H9 (cell line): ENCODE measurements at places on chromosomes 4 and X.

- no peak overlapping the region for H3K4me3 ChIP-seq
- H3K27me3 ChIP-seq = no peaks in the 10 kb centered on the region
- no peak overlapping the region for H3K27ac ChIP-seq
- H3K36me3 ChIP-seq = no peaks in the 10 kb centered on the region
- H3K4me1 ChIP-seq = no peaks in the 10 kb centered on the region
- no peak for DNase-seq
Measured at GRCh38 chr4:98775672-98776071, 117.3 kb upstream of the TSPAN5 start.

- H3K36me3 ChIP-seq = no peaks in the 10 kb centered on the region
- H3K27me3 ChIP-seq = no peaks in the 10 kb centered on the region
- no peak overlapping the region for H3K4me3 ChIP-seq
- H3K4me1 ChIP-seq = no peaks in the 10 kb centered on the region
Measured at GRCh38 chr4:36006226-36006625, 238.1 kb downstream of the ARAP2 start.

DNA sequence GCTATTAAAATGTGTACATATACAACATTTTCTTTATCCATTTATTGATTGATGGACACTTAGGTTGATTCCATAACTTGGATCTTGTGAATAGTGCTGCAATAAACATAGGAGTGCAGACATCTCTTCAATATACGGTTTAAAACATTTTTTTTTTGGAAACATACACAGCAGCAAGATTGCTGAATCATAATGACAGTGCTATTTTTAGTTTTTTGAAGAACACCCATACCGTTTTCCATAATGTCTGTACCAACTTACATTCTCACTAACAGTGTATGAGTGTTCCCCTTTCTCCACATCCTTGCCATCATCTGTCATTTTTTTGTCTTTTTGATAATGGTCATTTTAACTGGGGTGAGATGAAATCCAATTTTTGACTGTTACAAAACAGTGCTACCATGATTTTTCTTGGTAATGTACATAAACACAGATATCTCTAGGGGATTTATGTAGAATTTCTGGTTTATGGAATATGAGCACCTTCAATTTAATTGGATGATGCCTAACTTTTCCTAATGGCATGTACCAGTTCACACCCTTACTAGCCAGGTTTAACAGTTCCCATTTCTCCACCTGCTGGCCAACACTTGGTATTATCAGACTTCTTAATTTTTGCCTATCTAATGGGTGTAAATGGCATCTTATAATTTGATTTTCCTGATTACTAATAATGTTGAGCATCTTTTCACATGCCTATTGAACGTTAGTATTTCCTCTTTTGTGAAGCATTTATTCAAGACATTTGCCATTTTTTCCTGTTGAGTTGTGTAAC is 21.0 kb upstream of the TMSB15B start:
- no peak overlapping the region for H3K4me3 ChIP-seq
- no peaks in the 10 kb centered on the region for H3K36me3 ChIP-seq
- H3K27me3 ChIP-seq = no peaks in the 10 kb centered on the region
- no peak overlapping the region for H3K27ac ChIP-seq
- no peaks in the 10 kb centered on the region for H3K4me1 ChIP-seq
- DNase-seq = no peak

GRCh38 chrX:46461660-46462191 is 83.5 kb downstream of the ZNF674 start:
- no peaks in the 10 kb centered on the region; the same call in 1 of the 2 replicates for H3K4me1 ChIP-seq
- DNase-seq = no peak
- H3K36me3 ChIP-seq = peaks cover 44% of the 10 kb centered on the region
- no peak overlapping the region for H3K4me3 ChIP-seq
- H3K27ac ChIP-seq = no peak overlapping the region

DNA sequence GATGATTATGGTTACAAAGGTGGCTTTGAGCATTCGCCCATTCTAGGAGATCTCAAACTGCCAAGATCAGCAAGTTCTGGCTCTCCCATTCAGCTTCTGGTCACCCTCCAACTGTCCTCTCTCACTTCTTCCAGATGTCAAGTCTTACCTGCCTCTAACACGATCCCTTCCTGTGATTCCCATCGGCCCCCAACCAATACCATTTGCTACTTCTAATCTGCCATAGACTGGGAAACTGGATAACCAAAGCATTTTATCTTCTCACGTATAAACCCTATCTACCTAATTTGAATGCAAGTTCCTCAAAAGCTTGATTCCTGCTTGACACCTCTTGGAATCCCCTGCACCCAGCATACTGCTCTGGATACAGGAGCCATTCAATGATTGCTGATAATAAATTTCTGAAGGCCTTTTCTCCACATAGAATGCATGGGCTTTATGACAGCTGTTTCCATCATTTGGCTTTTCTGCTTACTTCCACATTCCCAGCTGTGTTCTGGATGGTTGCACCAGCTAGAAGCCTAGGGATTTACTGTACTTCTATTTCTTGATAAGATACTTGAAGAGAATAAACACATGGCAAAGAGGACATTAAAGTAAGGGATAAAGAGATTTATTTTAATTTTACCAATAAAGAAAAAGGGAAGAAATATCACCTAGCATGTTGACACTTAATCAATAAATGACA is 9.6 kb downstream of the GPC4 start:
- H3K27ac ChIP-seq = no peak overlapping the region
- no peaks in the 10 kb centered on the region for H3K27me3 ChIP-seq
- H3K4me3 ChIP-seq = no peak overlapping the region
- peaks cover 5% of the 10 kb centered on the region; the same call in 1 of the 2 replicates for H3K4me1 ChIP-seq
- no peak for DNase-seq
- H3K36me3 ChIP-seq = peaks cover 55% of the 10 kb centered on the region

GRCh38 chr4:128388352-128388630 is 100.7 kb upstream of the PGRMC2 start:
- no peak overlapping the region for H3K4me3 ChIP-seq
- H3K27ac ChIP-seq = no peak overlapping the region
- H3K36me3 ChIP-seq = no peaks in the 10 kb centered on the region
- peaks cover 6% of the 10 kb centered on the region for H3K4me1 ChIP-seq

DNA sequence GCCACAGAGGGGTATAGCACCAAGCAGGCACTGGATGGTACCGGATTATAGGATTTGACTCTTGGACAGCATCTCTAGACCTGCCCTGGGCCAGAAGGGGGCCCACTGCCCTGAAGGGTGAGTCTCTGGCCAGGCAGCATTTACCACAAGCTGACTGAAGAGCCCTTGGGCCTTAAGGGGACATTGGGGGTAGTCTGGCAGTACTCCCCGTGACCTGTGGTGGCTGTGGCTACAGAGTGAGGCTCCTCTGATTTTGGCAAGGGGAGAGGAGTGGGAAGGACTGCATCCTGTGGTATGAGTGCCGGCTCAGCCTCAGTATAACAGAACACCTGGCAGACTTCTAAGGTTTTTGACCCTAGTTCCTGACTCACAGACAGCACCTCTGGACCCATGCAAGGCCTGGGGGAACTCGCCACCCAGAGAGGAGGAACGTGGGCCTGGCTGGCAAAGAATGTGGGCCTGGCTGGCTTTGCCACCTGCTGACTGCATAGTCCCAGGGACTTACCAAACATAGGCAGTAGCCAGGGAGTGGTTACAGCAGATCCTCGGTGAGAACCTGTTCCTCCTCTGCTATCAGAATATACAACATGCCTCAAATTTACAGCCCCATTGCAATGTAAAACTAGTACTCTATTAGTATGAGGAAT is 48.1 kb downstream of the ABCB7 start:
- H3K4me1 ChIP-seq = no peaks in the 10 kb centered on the region
- no peak overlapping the region for H3K27ac ChIP-seq
- H3K4me3 ChIP-seq = no peak overlapping the region

GRCh38 chr4:1736812-1737211 is 15.5 kb downstream of the TACC3 start:
- no peaks in the 10 kb centered on the region for H3K4me1 ChIP-seq
- no peak overlapping the region for H3K4me3 ChIP-seq
- H3K27me3 ChIP-seq = no peaks in the 10 kb centered on the region
- no peak for DNase-seq
- H3K36me3 ChIP-seq = peaks cover 100% of the 10 kb centered on the region
- no peak overlapping the region for H3K27ac ChIP-seq

GRCh38 chrX:91137883-91138282 is 296.8 kb upstream of the PABPC5 start:
- H3K27me3 ChIP-seq = no peaks in the 10 kb centered on the region
- peaks cover 20% of the 10 kb centered on the region for H3K36me3 ChIP-seq
- H3K4me3 ChIP-seq = no peak overlapping the region
- H3K4me1 ChIP-seq = no peaks in the 10 kb centered on the region
- no peak overlapping the region for H3K27ac ChIP-seq

DNA sequence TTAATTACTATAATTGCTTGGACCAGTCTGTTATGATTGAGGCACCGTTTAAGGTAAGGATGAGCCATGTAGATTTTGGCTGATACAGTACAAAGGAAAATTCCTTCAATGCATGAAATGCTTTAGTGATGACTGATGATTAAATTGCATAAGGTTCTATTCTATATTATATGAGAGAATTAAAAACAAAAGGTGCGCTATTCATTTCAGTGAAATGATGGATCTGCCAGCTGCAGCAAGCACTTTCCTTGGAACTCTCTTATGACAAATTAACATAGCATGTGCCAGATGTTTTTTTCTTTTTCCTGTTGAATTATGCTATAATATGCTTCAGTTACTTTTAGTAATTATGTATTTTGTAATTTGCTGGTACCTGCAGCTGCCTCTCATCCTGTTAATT is 98.5 kb downstream of the JADE1 start:
- no peaks in the 10 kb centered on the region for H3K4me1 ChIP-seq
- no peaks in the 10 kb centered on the region for H3K27me3 ChIP-seq
- no peaks in the 10 kb centered on the region for H3K36me3 ChIP-seq
- no peak for DNase-seq

DNA sequence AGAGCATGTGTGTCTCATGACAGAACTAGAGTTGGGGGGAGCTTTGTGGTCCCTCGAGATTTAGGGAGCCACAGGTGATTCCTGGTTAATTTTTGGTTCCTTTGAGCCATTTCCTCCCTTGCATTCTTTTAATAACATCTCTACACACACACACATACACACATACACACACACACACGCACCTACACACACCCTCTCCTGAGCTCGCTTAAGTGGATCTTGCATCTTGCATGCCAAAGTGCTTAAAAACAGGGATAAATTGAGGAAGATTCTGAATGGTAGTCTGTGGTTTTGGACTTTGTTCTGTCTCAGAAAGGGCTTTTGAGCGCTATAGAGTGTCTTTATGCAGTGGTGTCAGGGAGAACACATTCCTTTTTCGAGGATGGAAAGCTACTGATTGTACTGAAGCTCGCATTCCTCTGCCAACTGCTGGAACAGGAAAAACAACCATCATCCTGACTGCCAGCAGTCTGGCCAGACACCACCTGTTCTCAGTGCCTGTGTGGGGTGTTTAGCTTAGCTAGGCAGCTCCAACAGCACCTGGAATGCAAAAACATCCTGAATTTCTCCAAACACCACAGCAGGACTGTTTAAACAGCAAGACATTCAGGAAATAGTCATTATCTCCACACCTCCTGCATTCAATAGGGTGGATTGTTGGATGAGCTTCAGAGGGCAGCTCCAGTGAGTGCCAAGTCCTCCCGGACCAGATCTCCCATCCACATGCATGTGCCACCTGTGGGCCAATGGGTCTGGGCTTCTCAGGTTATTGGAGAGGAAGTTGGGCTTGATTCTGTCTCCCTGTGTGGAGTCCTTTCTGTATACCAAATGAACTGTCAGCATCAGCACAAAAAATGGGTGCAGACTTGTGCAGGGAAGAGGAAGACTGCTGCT is 21.9 kb upstream of the IGFBP7 start:
- H3K4me3 ChIP-seq = no peak overlapping the region
- H3K4me1 ChIP-seq = peaks cover 7% of the 10 kb centered on the region; the same call in 1 of the 2 replicates
- H3K27me3 ChIP-seq = no peaks in the 10 kb centered on the region
- H3K36me3 ChIP-seq = peaks cover 8% of the 10 kb centered on the region
- DNase-seq = no peak

DNA sequence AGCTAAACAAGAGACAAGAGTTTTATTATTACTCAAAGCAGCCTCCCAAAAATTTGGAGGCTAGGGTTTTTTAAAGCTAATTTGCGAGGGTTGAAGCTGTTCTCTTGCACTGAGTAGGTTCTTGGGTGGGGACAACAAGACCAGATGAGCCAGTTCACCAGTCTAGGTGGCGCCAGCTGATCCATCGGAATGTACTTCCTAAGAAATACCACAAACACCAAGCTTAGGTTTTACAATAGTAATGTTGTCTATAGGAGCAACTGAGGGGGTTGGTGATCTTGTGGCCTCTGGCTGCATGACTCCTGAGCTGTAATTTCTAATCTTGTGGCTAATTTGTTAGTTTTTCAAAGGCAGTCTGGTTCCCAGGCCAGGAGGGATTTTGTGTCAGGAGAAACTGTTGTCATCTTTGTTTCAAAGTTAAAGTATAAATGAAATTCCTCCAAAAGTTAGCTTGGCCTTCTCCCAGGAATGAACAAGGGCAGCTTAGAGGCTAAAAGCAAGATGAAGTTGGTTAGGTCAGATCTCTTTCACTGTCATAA is 130.6 kb downstream of the SLC7A11 start:
- peak overlapping the region; percentile 28; the same call in 1 of the 3 replicates for H3K4me3 ChIP-seq
- DNase-seq = peak; percentile 54
- H3K27me3 ChIP-seq = no peaks in the 10 kb centered on the region
- H3K4me1 ChIP-seq = 0 out of 2 replicates have a peak, but pooled peaks cover 2% of the 10 kb centered on the region
- H3K36me3 ChIP-seq = peaks cover 12% of the 10 kb centered on the region

GRCh38 chr4:182338746-182339145 is 95.5 kb downstream of the TENM3 start:
- DNase-seq = no peak
- H3K4me3 ChIP-seq = no peak overlapping the region
- no peaks in the 10 kb centered on the region for H3K4me1 ChIP-seq

DNA sequence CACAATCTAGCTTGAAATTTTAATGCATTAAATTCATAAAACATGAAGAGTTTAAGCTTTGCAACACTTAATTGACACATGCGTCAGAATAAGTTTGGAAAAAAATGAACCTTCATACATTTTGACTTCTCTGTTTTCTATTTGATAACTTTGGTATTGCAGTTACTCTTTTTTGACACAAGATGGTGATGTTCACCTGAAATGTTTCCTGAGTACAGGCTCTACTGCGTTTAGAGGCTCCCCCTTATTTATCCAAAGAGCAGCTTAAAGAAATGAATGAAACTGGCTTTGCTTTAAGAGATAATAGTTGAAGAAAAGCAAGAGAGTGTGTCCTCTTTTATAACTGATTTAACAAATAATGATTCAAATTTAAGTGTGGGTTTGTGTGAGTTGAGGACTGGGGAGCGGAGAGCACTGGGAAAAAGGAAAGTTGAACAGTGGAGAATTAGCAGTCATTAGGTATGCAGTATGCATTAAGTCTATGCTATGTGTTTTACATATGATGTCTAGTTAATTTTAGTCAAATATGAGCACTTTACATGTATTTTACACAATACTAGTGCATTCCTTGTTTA is 180.6 kb upstream of the NUDT6 start:
- no peak overlapping the region for H3K27ac ChIP-seq
- no peak overlapping the region for H3K4me3 ChIP-seq
- H3K4me1 ChIP-seq = no peaks in the 10 kb centered on the region
- H3K27me3 ChIP-seq = no peaks in the 10 kb centered on the region

DNA sequence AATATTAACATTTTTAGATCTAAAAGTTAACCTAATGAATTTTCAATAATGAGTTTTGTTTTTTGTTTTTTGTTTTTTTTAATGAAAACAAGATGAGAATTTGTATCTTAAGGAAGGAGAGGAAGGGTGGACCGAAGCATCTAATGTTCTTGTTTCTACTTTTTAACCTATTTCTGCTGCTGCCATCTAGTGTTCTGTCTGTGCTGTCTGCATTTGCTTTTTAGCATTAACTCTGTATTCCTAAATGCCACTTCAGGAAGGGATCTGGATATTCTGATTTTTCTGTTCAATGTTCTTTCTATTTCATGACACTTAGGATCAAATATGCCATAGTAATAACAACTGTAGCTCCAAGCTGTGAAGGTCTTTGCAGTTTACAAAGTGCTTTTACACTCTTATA is 161.7 kb downstream of the BRWD3 start:
- H3K27ac ChIP-seq = no peak overlapping the region
- no peak for DNase-seq
- no peaks in the 10 kb centered on the region for H3K4me1 ChIP-seq
